ENCODE measurements at places on chromosomes 11 and 22. TPM values are rescaled to one million over a fixed set of nuclear protein-coding genes. Genes with fewer than 3 reads are reported as not detected.

ST14 gene
- not detected for total RNA-seq

OR52N4 gene
- not detected for total RNA-seq

CRYAB gene
- total RNA-seq: 1.6 TPM

IGLL1 gene
- not detected for total RNA-seq

FAM181B gene
- total RNA-seq: under 0.01 TPM

OR4P4 gene
- total RNA-seq: not detected

PARVG gene
- under 0.01 TPM for total RNA-seq

STK33 gene
- total RNA-seq: 1.3 TPM

USH1C gene
- not detected for total RNA-seq

GAB4 gene
- total RNA-seq: not detected

INPP5J gene
- 0.33 TPM for total RNA-seq

NCF4 gene
- total RNA-seq: not detected

DAGLA gene
- total RNA-seq: 5.0 TPM

CTSF gene
- 14.5 TPM for total RNA-seq

PDE2A gene
- 93.7 TPM for total RNA-seq

HSPB2 gene
- not detected for total RNA-seq

CCDC188 gene
- total RNA-seq: 8.6 TPM

LSP1 gene
- 1.3 TPM for total RNA-seq

SESN3 gene
- 46.4 TPM for total RNA-seq

YPEL1 gene
- 6.9 TPM for total RNA-seq

TRIM49 gene
- not detected for total RNA-seq

PTPRJ gene
- total RNA-seq: 3.3 TPM

BDNF gene
- 3.9 TPM for total RNA-seq

KCNQ1 gene
- not detected for total RNA-seq

TMEM121B gene
- total RNA-seq: 0.48 TPM

ROBO4 gene
- total RNA-seq: 745 TPM

LGALS12 gene
- total RNA-seq: not detected

WEE1 gene
- 22.2 TPM for total RNA-seq

CREBZF gene
- 34.0 TPM for total RNA-seq

SNX32 gene
- 1.6 TPM for total RNA-seq

CBX6 gene
- 49.2 TPM for total RNA-seq

SLC25A18 gene
- not detected for total RNA-seq

Measured in vein endothelial cell (primary cell).